NCI-H446 (cell line): ENCODE measurements at places on chromosomes 13 and 19.

- DNase-seq = no peak
These were observed 552 bp upstream of the ZNF816 start for GRCh38 chr19:52963247-52963618.

DNA sequence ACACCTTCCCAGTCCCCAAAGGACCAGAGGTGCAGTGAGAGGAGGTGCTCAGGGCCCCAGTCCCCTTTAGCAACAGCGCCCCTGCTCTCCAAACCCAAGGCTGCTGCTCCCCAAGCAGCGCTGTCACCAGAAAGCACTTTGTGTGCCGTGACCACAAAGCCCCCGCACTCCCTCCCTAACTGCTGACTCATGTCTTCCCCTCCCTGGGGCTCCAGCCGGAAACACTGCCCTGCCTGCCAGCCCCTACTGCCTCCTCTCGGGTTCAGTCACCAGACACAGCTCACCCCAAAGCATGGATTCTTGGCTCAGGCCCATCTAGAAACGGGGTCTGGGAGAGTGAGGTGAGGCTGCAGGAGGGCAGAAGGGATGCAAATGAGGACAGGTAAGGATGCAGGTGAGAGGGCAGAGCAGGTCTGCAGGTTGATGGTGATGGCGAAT lies 4.9 kb upstream of the TNFSF14 start:
- DNase-seq = no peak

GRCh38 chr13:22589880-22590279 lies 590.9 kb upstream of the SGCG start:
- no peak for DNase-seq

GRCh38 chr19:54462655-54463530 lies 685 bp downstream of the LENG9 start:
- peak; percentile 23 for DNase-seq

- DNase-seq = no peak
These were observed 348.2 kb downstream of the KCTD12 start for GRCh38 chr13:76538004-76538403.

DNA sequence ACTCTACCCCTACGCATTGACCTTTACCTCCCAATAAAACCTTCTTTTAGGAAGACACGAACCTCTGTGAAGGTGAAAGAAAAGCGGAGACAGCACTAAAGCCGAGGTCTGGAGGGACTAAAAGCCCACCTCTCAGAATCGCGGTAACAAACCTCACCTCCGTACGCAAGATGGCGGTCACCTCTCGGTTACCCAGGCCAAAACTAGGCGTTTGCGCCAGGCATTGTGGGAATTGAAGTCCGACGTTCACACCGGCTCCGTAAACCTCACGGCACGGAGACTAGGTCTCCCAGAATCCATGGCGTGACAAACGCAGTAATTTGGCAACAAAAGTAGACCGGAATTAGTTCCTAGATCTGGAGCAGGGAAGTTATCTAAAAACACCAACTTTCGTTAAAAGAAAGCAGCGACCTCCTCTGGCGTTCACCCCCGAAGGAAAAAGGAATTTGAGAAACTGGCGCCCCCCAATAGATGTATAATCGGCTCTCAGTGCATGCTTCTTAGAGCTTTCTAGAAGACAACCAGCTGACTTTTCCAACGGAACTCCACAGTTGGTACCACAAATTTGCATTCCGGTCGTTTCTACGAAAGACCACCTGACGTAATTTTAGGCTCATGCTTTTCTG lies at the start of gene N4BP2L2:
Gene N4BP2L2, minus strand, starts transcription at position 175 of the 626 bp plus-strand sequence. CDS start 1,768 bp downstream, outside the sequence.
- DNase-seq = peak; percentile 93

DNA sequence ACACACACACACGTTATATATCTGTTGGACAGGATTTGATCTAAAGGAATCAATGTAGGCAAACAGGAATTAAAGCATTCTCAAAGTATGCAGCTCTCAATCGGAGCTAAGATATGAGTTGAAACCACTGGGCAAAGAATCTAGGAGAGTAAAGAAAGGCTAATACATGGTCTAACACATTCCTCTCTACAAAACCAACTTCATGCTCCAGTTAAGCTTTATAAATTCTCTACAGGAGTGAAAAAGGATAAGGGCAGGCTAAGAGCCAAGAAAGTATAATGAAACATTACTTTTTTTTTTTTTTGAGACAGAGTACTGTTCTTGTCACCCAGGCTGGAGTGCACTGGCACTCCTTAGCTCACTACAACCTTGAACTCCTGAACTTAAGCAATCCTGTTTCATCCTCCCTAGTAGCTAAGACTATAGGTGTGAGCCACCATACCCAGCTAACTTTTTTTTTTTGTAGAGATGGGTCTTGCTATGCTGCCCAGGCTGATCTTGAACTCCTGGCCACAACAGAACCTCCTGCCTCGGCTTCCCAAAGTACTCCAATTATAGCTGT lies 10.6 kb downstream of the FBXL3 start:
- DNase-seq = no peak

- no peak for DNase-seq
These were observed 403.2 kb downstream of the EFNB2 start for GRCh38 chr13:106132216-106132615.

GRCh38 chr13:25756912-25757311 lies 294.9 kb downstream of the SHISA2 start:
- DNase-seq = no peak

DNA sequence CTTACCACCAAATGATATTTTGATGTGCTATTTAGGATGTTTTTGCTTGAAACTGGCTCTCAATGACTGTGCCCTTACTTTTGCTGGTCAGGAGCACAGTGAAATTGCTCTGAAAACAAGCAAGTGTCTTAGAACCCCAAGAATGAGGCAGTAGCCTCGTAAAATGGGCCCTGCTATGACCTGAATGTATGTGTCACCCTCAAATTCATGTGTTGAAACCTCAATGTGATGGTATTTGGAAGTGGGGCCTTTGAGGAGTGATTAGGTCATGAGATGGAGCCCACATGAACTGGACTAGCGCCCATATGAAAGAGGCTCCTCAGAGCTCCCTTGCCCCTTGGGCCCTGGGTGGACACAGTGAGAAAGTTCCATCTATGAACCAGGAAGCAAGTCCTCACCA lies 155.2 kb downstream of the ZIC5 start:
- no peak for DNase-seq

GRCh38 chr13:60583196-60583888 lies 186.3 kb downstream of the TDRD3 start:
- DNase-seq = no peak

DNA sequence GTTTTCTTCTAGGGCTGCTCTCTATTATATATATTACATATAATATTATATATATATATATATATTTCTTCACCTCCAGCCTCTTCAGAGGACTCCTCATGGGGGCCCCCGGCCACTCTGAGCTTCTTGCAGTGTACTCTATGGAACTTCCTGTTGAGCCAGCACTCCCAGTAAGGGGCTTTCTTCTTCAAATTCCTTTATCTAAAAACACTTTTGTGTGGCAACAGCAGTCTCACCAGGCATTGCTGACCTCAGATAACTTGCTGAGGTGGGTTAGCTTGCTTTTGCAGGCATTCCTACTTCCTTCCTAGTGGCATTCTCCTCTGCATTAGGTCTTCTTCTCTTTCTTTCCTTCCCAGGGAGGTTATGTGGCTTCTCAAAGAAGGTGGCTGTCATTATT lies 381.5 kb downstream of the MYO16 start:
- no peak for DNase-seq

DNA sequence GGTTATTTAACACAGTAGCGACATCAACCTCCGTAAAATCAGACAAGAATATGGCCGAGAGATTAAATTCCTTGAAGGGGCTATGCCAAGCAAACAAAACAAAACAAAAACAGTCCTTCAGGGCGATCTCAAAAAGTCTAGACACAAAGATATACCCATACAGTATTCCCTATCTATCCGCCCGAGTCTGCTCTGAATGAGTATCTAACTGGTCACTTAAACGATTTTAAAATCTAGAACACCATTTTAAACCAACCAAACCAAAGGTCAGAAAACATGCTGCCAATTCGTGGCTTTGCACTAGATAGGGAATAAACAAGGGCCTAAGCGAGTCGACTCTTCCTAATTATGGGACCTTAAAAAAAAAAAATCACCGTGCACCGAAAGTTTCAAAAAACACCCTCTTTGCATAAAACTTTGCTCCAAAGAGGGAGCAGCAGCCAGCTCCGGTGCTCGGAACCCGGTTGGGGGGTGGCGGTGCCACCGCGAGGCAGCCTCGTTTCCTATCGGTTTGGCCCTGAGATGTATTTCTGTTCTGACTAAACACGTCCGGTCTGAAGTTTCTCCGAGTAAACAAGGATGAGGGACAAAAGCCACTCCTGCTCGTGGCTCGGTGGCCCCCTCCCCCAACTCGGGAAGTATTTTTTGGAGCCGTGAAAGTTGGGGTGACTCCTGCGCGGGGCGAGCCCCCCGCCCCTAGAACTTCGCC lies 1.8 kb downstream of the HMGB1 start:
- DNase-seq = no peak

GRCh38 chr13:50589139-50589538 lies 254.4 kb downstream of the DLEU7 start:
- DNase-seq = no peak

DNA sequence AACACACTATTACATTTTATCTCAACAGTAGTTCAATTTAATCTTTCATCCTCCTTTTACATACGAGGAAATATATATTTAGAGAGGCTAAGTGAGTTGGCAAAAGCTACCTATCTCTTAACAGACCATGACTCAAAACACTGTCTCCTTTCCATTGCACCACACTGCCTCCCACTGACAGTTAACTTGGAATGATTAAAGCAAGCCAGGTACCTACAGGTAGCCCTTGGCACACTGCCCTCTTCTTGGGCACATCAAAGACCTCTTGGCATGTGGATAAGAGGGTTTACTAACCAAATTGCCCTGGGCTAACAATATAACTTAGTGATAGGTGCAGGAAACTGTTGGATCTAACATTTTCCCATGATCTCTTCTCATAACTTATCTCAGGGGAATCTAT lies 1.8 kb downstream of the ABHD13 start:
- DNase-seq = no peak

DNA sequence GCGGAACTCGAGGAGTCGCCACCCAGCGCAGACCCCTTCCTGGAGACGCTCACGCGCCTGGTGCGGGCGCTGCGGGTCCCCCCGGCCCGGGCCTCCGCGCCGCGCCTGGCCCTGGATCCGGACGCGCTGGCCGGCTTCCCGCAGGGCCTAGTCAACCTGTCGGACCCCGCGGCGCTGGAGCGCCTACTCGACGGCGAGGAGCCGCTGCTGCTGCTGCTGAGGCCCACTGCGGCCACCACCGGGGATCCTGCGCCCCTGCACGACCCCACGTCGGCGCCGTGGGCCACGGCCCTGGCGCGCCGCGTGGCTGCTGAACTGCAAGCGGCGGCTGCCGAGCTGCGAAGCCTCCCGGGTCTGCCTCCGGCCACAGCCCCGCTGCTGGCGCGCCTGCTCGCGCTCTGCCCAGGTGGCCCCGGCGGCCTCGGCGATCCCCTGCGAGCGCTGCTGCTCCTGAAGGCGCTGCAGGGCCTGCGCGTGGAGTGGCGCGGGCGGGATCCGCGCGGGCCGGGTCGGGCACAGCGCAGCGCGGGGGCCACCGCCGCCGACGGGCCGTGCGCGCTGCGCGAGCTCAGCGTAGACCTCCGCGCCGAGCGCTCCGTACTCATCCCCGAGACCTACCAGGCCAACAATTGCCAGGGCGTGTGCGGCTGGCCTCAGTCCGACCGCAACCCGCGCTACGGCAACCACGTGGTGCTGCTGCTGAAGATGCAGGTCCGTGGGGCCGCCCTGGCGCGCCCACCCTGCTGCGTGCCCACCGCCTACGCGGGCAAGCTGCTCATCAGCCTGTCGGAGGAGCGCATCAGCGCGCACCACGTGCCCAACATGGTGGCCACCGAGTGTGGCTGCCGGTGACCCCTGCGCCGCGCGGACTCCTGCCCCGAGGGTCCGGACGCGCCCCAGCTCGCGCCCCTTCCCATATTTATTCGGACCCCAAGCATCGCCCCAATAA lies 2.3 kb downstream of the AMH start:
- no peak for DNase-seq

GRCh38 chr19:38647966-38648768 lies 718 bp downstream of the ACTN4 start:
- no peak for DNase-seq

- no peak for DNase-seq
These were observed 12.4 kb downstream of the ZIC5 start for GRCh38 chr13:99959127-99959539.

- no peak for DNase-seq
These were observed 299.1 kb upstream of the OBI1 start for GRCh38 chr13:78958006-78958405.

- no peak for DNase-seq
These were observed 2.4 kb downstream of the CRLF1 start for GRCh38 chr19:18603958-18604819.

- no peak for DNase-seq
These were observed 174.6 kb upstream of the LSM14A start for GRCh38 chr19:33997690-33998089.

GRCh38 chr19:14779151-14779550 lies 791 bp upstream of the ADGRE2 start:
- DNase-seq = no peak

GRCh38 chr13:27578121-27579030 lies 42.0 kb downstream of the LNX2 start:
- DNase-seq = no peak

DNA sequence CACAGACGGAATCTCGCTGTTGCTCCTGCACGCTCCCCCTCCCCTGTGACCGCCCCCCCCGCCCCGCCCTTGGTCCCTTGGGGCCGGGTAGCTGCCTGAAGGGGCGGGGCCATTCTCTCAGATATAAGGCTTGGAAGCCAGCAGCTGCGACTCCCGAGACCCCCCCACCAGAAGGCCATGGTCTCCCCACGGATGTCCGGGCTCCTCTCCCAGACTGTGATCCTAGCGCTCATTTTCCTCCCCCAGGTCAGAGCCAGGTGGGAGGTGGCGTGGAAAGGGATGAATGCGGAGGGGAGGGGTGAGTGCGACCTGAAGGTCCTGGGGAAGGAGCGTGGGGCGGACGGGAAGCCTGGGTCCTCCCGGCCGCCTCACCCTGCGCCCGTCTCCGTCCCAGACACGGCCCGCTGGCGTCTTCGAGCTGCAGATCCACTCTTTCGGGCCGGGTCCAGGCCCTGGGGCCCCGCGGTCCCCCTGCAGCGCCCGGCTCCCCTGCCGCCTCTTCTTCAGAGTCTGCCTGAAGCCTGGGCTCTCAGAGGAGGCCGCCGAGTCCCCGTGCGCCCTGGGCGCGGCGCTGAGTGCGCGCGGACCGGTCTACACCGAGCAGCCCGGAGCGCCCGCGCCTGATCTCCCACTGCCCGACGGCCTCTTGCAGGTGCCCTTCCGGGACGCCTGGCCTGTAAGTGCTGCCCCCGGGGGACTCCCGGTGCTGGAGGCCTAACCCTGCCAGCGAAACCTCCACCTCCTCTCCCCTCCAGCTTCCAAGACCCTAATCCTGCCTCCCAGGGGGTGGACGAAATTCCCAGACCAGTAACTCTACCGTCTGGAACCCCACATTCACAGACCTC lies at the start of gene DLL3:
Gene DLL3, plus strand, starts transcription at position 150 of the 845 bp plus-strand sequence. Its CDS starts 28 bp downstream, at position 178.
- DNase-seq = no peak

- no peak for DNase-seq
These were observed 1.6 kb downstream of the JAK3 start for GRCh38 chr19:17846146-17846545.
